A549 treated with Mapracorat at 1 μM for 4 hours (cell line): ENCODE measurements at places on chromosomes 2 and 18. TPM values are rescaled to one million over a fixed set of nuclear protein-coding genes. Genes with fewer than 3 reads are reported as not detected.

AKAIN1 gene
- not detected in 5 replicates for total RNA-seq

C2orf66 gene
- 0.07 to 0.14 TPM (median 0.09 TPM) in 3 of 5 replicates, not detected in the others for total RNA-seq

FHOD3 gene
- total RNA-seq: 2.2 to 2.8 TPM (median 2.4 TPM) in 5 replicates

KCNG3 gene
- 0.59 to 0.86 TPM (median 0.70 TPM) in 5 replicates for total RNA-seq

MSH2 gene
- 36.3 to 41.6 TPM (median 38.0 TPM) in 5 replicates for total RNA-seq
